Subcutaneous adipose tissue (tissue), 4 donors: ENCODE measurements at places on chromosomes 11 and 22. TPM values are rescaled to one million over a fixed set of nuclear protein-coding genes. Genes with fewer than 3 reads are reported as not detected.

The CCDC188 gene
- not detected for total RNA-seq

The TESMIN gene
- total RNA-seq, result 2.5 TPM

The MTFP1 gene
- total RNA-seq, result 5.1 TPM

The OR8G1 gene
- not detected for total RNA-seq

The TSSK2 gene
- total RNA-seq, result not detected

The SHANK3 gene
- 12.3 TPM for total RNA-seq

The HOATZ gene
- not detected for total RNA-seq

The OSBP gene
- 43.5 TPM for total RNA-seq

The MRGPRF gene
- total RNA-seq, result 18.6 TPM

The SLC29A2 gene
- total RNA-seq, result 24.8 TPM

The DDX25 gene
- total RNA-seq, result not detected

The MEI1 gene
- total RNA-seq, result 1.8 TPM

The PIH1D2 gene
- total RNA-seq, result 4.1 TPM

The PANX3 gene
- not detected for total RNA-seq

The RBM4 gene
- total RNA-seq, result 93.3 TPM

The SDHAF2 gene
- total RNA-seq, result 30.0 TPM

The TRPC6 gene
- 7.0 TPM for total RNA-seq

The TRIM29 gene
- total RNA-seq, result 1.3 TPM

The PHOX2A gene
- total RNA-seq, result not detected
